ENCODE measurements at places on chromosomes 12 and 14. TPM values are rescaled to one million over a fixed set of nuclear protein-coding genes. Genes with fewer than 3 reads are reported as not detected.

The BMP4 gene
- not detected for total RNA-seq

The C3AR1 gene
- total RNA-seq: 0.33 TPM

The C14orf180 gene
- not detected for total RNA-seq

The CLEC2B gene
- total RNA-seq: 21.8 TPM

The CMKLR1 gene
- not detected for total RNA-seq

DNA sequence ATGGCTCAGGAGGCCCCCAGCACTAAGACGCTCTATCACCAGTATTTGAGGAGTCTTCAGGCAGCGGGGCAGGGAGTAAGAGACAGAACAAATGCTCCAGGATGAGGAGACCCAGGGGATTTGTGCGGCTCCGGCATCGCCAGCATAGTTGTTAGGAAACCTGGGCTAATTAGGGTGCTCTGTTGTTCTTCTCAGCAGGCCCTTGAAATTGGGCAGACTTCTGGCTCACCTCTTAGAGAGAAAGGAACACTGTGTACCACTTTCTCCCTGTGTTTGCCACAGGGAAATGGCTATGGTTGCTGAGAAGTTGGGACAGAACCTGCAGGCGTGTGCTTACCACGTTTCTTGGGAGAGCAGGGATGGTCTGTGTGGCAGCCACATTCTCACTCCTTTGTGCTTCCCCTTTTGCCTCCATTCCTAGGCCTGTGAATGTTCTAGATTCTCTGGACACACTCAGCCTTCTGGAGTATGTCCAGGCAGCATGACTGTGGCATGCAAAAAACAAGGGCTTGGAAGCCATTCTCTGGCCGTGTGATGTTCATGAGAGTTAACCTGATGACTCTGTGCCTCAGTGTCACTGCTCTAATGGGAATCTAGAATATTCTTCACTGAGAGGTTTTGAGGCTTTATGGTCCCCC is 109.0 kb downstream of the CHST11 start:
- DNase-seq: no peak

DNA sequence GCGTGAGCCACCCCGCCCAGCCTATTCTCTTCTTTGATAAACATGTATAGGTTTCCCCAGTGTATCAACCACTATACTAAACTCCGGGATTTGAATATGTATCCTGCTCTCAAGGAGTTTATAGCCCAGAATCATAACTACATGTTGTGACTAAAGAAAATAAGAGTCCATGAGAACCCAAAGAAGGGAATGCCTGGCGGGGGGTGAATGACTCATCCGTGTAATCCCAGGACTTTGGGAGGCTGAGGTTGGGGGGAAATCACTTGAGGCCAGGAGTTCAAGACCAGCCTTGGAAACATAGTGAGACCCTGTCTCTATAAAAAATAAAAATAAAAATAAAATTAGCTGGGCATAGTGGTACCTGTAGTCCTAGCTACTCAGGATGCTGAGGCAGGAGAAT is 57.2 kb downstream of the SIX6 start:
- no peak for DNase-seq

GRCh38 chr12:42474391-42474790 is 115.2 kb downstream of the PRICKLE1 start:
- no peak for DNase-seq

DNA sequence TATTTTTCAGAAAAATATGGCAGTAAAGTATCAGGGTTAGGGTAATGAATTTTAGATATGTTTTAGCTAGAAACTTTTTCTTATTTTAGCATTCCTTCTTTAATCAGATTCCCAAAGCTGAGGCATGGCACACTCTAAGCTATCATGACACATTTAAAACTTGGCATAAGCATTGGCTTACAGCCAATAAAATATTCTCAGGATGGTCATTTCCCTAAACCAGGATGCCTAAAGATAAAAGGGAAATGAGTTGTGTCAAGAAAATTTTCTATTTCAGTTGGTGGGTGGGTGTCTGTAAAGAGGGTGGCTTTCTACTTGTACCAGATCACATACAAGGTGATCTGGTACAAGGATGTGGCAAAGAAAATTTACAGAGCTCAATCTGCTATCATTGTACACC is 47.8 kb downstream of the PEBP1 start:
- no peak for DNase-seq

DNA sequence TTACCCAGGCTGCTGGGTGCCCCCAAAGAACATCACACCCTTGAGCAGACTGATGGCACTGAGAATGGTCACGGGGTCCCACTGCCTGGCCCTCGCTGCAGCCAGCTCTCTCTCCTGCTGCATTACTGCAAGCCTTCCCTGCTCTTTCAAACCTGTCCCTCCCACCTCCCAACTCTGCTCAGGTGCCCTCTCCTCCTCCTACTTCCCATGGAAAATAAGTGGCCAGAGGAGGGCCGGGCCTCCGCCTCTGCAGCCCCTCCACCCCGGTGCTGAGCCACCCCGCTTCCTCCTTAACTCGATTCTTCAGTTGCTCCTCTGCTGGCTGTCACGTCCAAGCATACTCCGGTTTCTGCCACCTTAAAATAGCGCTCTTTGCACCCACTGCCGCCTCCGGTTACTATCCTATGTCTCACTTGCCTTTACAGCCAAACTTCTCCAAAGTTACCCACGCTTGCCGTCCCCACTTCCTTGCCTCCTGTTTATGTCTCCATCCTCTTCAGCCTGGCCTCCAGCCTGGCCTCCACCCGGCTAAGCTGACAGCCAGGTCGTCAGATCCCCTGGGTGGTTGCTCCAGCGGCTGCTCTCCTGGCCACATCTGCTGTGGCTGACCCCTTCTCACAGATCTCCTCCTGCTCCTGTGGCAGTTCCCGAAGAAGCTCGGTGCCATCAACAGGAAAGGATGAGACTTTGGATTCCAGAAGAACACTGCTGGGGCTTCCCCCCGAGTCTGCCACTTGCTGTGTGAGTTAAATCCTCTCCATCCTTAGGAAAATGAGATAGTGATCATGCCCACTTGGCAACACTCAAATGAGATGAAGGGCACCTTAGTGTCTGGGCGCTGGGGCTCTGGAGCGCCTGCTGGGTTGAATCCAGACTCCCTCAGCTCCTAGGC is 7.7 kb downstream of the SMIM41 start:
- no peak for DNase-seq

DNA sequence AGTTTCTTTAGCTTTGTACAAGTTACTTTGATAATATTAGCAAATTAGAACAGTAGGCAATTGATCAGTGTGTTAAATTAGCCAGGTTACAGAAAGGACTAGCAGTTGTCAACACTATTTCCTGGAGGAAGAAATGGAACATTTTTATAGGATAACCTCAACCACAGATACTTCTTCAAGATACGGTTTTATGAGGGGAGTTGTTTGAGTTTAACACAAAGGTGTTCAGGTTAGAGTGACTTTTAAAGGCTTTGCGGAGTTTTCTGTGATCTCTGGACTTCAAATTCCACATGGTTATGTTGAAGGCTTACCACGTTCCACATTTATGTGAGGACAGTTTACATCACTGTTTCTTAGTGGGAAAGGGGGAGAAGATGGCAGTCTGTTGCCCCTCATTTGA is 19.3 kb downstream of the YARS2 start:
- no peak for DNase-seq

GRCh38 chr14:74155287-74155686 is 70.5 kb downstream of the LIN52 start:
- no peak for DNase-seq

DNA sequence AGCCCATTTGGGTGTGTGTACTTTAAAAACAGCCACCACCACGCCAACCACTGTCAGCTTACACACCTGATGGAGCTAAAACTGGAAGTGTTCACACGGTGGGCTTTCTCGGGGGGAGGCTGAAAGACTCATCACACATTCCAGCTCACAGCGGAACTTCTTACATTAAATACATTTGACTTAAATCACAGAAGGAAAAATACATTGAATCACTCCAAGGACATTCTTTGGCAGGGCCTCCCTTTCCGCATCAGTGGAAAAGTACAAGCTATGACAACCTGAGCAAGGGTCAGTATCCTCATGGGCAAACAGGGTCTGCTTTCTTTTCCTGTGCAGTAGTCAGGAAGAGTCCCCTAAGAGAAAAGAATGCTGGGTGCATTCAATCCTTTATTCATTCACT is 31.0 kb upstream of the TC2N start:
- DNase-seq: no peak

DNA sequence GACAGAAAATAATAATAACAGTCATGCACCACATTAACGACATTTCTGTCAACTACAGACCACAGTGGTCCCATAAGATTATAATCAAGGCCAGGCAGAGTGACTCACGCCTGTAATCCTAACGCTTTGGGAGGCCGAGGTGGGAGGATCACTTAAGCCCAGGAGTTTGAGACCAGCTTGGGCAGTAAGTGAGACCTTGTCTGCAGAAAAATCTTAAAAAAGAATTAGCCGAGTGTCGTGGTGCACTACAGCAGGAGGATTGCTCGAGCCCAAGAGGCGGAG is 8.6 kb downstream of the NAB2 start:
- no peak for DNase-seq

DNA sequence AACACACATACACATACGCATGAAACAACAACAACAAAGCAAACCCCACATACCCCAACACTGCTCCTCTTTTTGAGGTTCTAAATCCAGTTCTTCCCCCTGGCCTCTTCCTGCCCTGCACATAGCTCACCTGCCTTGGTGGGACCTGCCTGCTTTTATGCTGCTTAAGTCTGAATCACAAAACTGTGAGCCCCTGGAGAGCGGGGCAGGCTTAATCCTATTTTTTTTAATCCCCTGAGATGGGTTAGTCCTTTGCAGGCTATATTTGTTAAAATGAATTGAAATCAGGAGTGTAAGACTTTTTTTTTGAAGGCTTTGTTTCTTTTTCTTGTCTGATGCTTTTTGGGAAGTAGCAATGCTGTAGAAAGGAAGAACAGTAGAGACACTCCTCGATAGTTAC is 84.6 kb upstream of the MAX start:
- DNase-seq: no peak

- DNase-seq: no peak
These were observed 151.9 kb downstream of the EMP1 start for GRCh38 chr12:13348464-13348863.

DNA sequence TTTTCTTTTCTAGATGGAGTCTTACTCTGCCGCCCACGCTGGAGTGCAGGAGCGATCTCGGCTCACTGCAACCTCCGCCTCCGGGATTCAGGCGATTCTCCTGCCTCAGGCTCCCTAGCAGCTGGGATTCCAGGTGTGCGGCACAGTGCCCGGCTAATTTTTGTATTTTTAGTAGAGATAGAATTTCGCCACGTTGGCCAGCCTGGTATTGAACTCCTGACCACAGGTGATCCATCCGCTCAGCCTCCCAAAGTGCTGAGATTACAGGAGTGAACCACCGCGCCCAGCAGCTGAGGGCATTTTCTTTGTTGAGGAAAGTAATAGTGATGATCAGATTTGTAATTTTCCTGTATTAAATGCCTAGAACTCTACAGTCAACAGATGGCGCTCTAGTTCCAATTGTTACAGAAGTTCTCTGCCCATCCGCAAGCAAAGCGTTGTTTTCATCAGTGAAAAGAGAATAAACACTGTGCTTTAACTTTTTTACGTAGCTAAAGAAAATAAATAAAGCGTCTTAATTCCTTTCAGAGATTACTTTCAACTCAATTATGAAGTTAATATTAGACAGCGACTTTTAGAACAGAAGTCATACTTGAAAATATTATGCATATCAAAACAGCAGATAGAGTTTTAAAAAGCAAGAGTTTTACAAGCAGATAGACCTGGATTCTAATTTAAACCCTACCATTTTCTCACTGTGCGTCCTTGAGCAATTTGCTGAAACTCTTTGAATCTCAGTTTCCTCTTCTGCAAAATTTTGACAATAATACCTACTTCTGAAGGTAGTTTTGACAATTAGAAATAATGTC is 335.1 kb downstream of the DUSP6 start:
- peak; percentile 43 for DNase-seq

DNA sequence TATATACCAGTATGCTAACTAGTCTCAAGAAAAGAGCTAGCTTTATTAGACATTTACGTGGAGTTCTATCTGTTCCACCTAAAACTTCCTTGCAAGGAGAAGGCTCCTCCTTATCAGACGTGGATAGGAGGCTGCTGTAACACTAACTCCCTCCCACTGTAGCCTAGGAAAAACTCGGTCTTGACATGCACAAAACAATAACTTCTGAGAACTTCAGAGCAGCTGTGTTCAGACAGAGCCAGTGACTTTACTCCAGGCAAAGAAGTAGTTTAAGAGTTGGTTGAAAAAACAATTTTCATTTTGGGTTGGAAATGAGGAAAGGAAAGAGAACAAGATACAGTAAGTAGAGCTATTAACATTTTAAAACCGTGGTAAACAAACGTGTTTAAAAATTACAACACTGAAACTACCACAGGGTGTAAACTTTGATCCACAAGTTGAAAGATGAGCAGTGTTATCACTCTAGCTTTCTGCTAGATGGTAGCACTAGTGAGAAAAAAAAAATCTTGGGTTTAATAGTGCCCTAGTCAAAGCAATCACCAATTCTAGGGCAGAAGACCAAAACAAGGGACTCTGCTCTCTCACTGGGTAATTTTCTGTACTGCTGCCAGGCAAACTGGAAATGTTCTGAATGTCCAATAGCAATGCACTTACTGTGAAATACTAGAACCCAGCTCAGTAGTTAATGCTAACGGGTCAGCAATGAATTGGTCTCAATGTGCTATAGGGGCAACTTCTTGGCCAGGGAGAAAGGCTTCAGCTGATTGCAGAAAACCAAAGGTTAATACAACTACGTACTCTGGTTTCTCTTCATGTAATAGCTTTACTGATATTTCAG is 2.4 kb downstream of the ATF7 start:
- DNase-seq: no peak

- DNase-seq: no peak
These were observed 6.7 kb upstream of the MORN3 start for GRCh38 chr12:121676190-121676589.

DNA sequence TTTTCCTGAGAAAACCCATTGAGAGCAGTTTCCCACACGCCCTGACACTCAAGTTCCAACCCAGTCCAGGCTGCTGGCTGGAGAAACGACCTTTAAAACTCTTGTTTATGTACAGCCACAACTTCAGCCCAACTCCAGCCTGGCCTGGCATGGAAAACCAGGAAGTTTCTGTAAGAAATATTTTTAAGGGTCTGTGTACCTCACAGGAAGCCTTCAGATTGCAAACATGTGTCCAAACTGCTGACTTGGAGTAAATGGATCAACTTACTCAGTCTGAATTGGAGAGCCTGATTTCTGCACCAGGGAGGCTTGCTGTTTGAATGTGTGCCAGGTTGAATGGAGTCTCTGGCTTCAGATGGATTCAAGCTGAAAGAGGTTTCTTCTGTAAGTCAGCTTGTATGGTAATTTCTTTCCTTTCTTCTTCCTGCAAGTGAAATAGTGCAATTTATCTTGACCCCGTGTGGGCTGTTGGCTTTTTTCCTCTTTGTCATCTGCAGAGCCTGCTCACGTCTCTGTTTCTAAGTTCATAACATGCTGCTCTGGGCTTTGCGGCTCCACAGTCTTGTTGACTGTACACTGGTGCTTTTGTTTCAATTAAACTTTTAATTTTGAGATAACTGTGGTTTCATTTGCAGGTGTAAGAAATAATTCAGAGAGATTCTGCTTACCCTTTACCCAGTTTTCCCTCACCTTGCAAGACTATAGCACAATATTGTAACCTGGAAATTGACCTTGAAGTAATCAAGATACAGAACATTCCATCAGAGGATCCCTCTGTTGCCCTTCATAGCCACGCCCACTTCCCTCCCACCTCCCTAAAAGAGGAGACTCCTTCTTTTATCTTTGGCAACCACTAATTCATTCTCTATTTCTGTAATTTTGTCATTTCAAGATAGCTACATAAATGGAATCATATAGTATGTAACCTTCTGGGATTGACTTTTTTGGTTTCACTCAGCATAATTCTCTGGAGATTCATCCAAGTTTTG is 109.7 kb upstream of the PRMT8 start:
- no peak for DNase-seq

Measured in activated CD4-positive, alpha-beta T cell treated with anti-CD3 and anti-CD28 coated beads for 36 hours (primary cell).